ENCODE measurements at places on chromosomes 2 and 18. TPM values are rescaled to one million over a fixed set of nuclear protein-coding genes. Genes with fewer than 3 reads are reported as not detected.
A peak's percentile ranks its signal among the peaks of the same experiment; 100 is the strongest.

DNA sequence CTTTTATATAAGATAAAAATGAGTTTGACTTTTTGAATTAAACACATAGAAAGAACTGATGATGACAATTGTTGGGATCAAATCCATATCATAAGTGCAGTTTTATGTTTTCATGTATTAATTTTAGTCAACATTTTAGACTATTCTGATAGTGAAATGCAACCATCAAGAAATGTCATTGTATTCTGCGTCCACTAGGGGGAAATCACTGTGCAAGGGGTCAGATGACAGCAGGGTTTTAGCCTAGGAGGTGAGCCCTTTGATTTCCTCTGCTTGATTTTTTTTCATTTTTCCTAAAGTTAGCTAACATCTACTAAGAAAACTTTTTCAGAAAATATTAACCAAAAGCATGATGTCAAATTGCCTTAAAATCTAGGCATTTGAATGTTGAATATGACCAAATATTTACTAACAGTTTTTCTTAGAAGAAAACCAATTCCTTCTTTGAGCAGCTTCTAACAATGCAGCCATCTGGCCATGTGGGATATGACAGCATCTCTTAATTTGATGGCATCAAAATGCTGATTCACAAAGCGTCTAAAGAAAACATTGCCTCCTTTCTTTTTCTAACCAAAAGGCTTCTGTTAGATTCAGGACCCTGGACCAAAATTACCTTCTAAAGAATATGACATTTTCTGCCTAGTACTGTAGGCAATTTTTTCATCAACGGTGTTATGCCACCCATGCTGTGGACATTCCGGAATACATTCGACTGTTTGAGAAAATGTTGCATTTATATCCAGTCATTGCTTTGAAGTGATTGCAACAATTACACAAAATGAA is 141.5 kb downstream of the SPHKAP start:
- peak; percentile 67 for DNase-seq
- H3K4me1 ChIP-seq = no peaks in the 10 kb centered on the region

DNA sequence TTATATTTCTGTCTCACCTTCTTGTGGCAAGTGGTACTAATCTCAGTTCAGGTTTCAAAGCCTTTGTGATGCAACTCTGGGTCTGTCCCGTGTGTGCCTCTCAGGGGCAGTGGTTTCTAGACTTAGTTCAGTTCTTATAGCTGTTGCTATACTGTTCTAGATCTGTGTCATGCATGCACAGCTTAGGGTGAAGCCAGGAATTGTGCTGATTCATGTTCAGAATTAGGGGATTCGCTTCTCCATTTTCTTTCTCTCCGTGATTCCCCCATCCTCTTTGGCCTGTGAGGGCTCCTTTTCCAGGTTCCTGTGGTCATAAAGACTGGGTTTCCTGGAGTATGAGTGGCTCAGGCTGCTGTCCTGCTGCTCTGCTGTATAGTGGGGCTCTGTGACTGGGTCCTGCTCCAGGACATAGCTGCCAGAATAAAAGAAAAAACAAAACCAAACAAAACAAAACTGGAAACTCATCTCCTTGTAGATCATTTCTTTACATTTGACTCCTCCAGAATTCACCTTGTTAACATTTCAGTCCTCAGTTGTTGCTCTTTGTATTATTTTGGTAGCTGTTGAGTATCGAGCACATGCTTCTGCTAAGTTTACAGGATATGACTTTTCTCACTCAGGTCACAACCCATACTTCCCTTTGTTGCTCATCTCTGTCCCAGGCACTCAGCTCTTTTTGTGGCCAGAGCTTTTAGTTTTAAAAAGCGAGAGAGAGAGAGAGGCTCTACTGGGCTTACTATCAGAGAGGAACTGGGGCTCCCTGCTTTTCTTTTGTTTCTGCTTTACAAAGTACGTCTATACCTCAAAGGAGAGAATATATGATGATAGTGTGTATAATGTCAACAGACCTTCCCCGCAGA is 34.2 kb downstream of the CERS6 start:
- H3K27me3 ChIP-seq = no peaks in the 10 kb centered on the region
- DNase-seq = peak; percentile 45
- peaks cover 42% of the 10 kb centered on the region for H3K4me1 ChIP-seq
- H3K36me3 ChIP-seq = no peaks in the 10 kb centered on the region

DNA sequence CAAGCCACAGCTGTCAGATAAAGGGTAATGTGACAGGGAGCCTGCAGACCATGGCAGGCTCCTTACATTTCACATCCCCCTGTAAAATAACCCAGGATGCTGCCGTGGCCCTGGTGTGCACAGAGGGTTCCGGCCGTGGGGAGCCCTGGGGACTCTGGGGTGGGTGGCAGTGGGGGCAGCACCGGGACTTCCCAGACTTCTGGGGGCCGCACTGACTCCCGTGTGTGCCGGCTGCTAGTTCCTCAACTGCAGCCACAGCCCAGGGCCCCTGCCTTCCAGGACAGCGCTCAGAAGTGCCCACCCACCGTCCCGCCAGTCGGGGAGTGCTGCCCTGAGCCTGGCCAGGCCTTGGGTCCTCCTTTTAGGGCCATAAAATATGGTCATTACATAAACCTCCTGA is 56.5 kb downstream of the CIB4 start:
- H3K4me1 ChIP-seq = no peaks in the 10 kb centered on the region
- no peaks in the 10 kb centered on the region for H3K27me3 ChIP-seq
- no peaks in the 10 kb centered on the region for H3K36me3 ChIP-seq
- H3K4me3 ChIP-seq = no peak overlapping the region

- no peak overlapping the region for H3K4me3 ChIP-seq
- no peaks in the 10 kb centered on the region for H3K27me3 ChIP-seq
- H3K4me1 ChIP-seq = peaks cover 25% of the 10 kb centered on the region
- no peaks in the 10 kb centered on the region for H3K36me3 ChIP-seq
Measured at GRCh38 chr2:119671752-119672151, 7.2 kb upstream of the TMEM177 start.

The STPG4 gene
- 0.28 TPM for total RNA-seq

The SLC4A3 gene
- 5.6 TPM for total RNA-seq

The CYRIA gene
- total RNA-seq = 3.9 TPM

GRCh38 chr2:37471994-37472393 is 127.6 kb downstream of the QPCT start:
- no peak for DNase-seq
- H3K4me1 ChIP-seq = no peaks in the 10 kb centered on the region
- H3K36me3 ChIP-seq = no peaks in the 10 kb centered on the region
- no peak overlapping the region for H3K4me3 ChIP-seq
- H3K27ac ChIP-seq = no peak overlapping the region
- no peaks in the 10 kb centered on the region for H3K27me3 ChIP-seq

The LHCGR gene
- 0.45 TPM for total RNA-seq

DNA sequence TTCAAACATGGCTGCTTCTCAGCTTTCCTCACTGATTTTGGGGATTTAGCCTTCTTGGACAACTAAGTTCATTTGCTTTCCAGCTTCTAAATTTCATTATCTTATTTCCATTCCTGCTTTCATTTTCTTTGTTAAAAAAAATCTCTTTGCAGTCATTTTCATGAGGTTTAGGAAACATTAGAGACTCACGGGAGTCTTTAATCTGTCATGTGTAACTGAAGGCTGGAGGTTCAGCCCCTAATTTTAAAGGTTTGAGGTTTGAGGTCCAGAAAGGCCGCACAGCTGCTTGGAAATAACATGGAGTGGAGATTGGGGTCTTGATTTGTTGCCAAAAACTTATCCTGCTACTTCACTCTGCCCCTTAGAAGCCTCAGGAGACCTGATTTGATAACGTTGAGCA is 30.3 kb downstream of the PROKR1 start:
- 0 out of 2 replicates have a peak, but pooled peaks cover 5% of the 10 kb centered on the region for H3K36me3 ChIP-seq
- H3K4me3 ChIP-seq = no peak overlapping the region
- H3K27me3 ChIP-seq = no peaks in the 10 kb centered on the region
- H3K4me1 ChIP-seq = peaks cover 6% of the 10 kb centered on the region
- H3K27ac ChIP-seq = no peak overlapping the region

DNA sequence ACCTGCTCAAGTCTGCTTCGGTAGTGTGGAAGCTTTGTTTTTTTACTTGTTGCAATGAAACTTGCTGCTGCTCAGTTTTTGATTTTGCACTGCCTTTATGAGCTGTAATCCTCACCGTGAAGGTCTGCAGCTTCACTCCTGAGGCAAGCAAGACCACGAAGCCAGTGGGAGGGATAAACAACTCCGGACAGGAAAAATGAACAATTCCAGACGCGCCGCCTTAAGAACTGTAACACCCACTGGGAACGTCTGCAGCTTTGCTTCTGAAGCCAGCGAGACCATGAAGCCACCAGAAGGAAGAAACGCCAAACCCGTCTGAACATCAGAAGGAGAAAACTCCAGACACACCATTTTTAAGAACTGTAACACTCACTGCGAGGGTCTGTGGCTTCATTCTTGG is 245.7 kb upstream of the REG3G start:
- no peak overlapping the region for H3K27ac ChIP-seq
- no peak overlapping the region for H3K4me3 ChIP-seq
- H3K4me1 ChIP-seq = no peaks in the 10 kb centered on the region
- H3K36me3 ChIP-seq = no peaks in the 10 kb centered on the region

DNA sequence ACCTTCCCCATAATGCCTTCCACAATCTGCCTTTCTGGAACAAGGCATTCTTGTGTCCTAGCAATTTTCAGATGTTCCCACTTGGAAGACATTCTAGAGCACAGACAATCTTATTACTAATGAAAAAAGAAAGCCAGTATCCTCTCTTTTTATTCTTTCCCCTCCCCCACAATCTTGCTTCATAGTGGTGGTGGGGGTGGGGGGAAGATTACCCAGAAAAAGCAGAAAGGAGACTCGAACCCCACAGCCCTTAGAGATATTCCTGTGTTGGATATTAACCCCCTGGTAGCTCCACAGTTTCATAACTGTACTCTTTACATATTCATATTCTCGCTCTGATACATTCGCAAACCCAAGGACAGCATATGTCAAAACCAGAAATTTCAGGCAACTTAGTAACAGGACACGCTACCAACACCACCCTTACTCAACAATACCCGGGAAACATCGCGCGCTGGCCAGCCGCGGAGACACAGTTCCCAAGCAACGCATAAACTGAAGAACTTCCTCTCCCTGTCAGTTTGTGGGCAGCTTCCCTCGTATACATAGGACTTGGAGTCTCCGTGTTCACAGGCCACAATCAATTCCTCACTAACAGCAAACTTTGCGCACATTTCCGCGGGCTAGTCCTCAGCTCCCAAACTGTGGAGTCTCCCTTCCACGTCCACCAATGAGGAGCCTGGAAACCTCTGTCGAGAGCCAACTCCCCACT is 793 bp downstream of the NR4A2 start:
- H3K27ac ChIP-seq = no peak overlapping the region
- peaks cover 83% of the 10 kb centered on the region for H3K27me3 ChIP-seq
- H3K4me1 ChIP-seq = peaks cover 52% of the 10 kb centered on the region
- no peaks in the 10 kb centered on the region for H3K36me3 ChIP-seq
- DNase-seq = peak; percentile 77

- H3K36me3 ChIP-seq = no peaks in the 10 kb centered on the region
- H3K4me1 ChIP-seq = no peaks in the 10 kb centered on the region
- no peak for DNase-seq
- H3K4me3 ChIP-seq = no peak overlapping the region
- H3K27me3 ChIP-seq = no peaks in the 10 kb centered on the region
- H3K27ac ChIP-seq = no peak overlapping the region
Measured at GRCh38 chr2:26582890-26583289, 58.3 kb downstream of the CIB4 start.

- H3K36me3 ChIP-seq = no peaks in the 10 kb centered on the region
- H3K4me3 ChIP-seq = no peak overlapping the region
- no peaks in the 10 kb centered on the region for H3K27me3 ChIP-seq
Measured at GRCh38 chr18:34595690-34596089, 114.4 kb upstream of the DTNA start.

GRCh38 chr2:10591207-10591606 is 98.6 kb downstream of the NOL10 start:
- H3K4me1 ChIP-seq = no peaks in the 10 kb centered on the region
- no peak overlapping the region for H3K4me3 ChIP-seq
- H3K36me3 ChIP-seq = peaks cover 3% of the 10 kb centered on the region
- peak overlapping the region; percentile 39 for H3K27ac ChIP-seq
- H3K27me3 ChIP-seq = no peaks in the 10 kb centered on the region

GRCh38 chr18:48050176-48050575 is 119.7 kb upstream of the SMAD2 start:
- no peaks in the 10 kb centered on the region for H3K4me1 ChIP-seq
- no peaks in the 10 kb centered on the region for H3K27me3 ChIP-seq
- no peak for DNase-seq
- H3K27ac ChIP-seq = no peak overlapping the region
- H3K4me3 ChIP-seq = no peak overlapping the region
- no peaks in the 10 kb centered on the region for H3K36me3 ChIP-seq

DNA sequence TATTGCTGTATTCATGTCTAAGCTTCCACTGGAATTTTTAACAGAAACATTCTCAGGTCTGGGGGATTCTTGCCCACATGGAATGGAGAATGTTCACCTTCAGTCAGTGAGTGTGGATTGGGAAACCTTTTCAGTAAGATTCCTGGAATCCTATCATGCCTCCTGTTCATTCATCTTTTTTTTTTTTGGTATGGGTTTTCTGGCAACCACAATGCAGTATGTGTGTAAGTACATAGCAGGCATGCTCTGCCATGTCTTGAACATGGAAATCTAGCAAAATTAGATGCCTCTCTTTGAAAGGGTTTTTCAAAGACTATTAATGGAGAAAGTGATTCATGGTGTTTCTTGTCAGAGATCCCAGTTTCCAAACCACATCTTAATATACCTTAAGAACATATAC is 176.5 kb downstream of the LTBP1 start:
- no peak overlapping the region for H3K27ac ChIP-seq
- H3K27me3 ChIP-seq = no peaks in the 10 kb centered on the region
- no peak for DNase-seq
- H3K4me3 ChIP-seq = no peak overlapping the region
- no peaks in the 10 kb centered on the region for H3K36me3 ChIP-seq

The TFCP2L1 gene
- total RNA-seq = 6.4 TPM

- H3K27me3 ChIP-seq = no peaks in the 10 kb centered on the region
- H3K27ac ChIP-seq = no peak overlapping the region
- no peaks in the 10 kb centered on the region for H3K36me3 ChIP-seq
- no peak for DNase-seq
- H3K4me3 ChIP-seq = no peak overlapping the region
- H3K4me1 ChIP-seq = peaks cover 12% of the 10 kb centered on the region
Measured at GRCh38 chr2:85878719-85879370, 9.9 kb downstream of the ST3GAL5 start.

The ARHGAP15 gene
- not detected for total RNA-seq

- H3K4me1 ChIP-seq = no peaks in the 10 kb centered on the region
- no peaks in the 10 kb centered on the region for H3K36me3 ChIP-seq
- no peaks in the 10 kb centered on the region for H3K27me3 ChIP-seq
- no peak overlapping the region for H3K4me3 ChIP-seq
Measured at GRCh38 chr2:133362061-133362476, 206.2 kb downstream of the NCKAP5 start.

GRCh38 chr2:6671913-6672312 is 193.8 kb downstream of the CMPK2 start:
- H3K4me1 ChIP-seq = no peaks in the 10 kb centered on the region
- no peak overlapping the region for H3K27ac ChIP-seq
- H3K4me3 ChIP-seq = no peak overlapping the region
- H3K27me3 ChIP-seq = no peaks in the 10 kb centered on the region

DNA sequence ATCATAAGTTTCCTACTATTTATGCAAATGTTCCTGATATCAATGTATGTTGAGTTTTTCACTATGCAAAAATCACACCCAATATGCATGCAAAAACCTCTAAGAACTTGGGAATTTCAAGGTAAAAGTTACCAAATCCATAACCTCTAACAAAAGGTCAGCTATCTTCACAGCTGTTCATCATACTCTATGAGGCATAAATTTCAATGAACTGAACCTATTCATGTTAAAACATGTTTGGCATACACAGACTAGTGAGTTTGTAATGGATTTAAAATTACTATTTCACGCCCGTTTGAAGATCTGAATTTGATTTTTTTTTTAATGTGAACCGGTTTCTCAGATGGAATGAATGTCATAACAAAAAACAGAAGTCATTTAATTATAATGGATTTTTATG is 100.2 kb downstream of the ATAD2B start:
- no peaks in the 10 kb centered on the region for H3K36me3 ChIP-seq
- no peak for DNase-seq
- no peak overlapping the region for H3K27ac ChIP-seq
- H3K27me3 ChIP-seq = no peaks in the 10 kb centered on the region
- H3K4me3 ChIP-seq = no peak overlapping the region

The HOXD10 gene
- total RNA-seq = not detected

The STEAP3 gene
- 18.2 TPM for total RNA-seq
